NCI-H510A treated with DMSO at 0.1 percent for 48 hours (cell line): ENCODE measurements at places on chromosomes 12 and 14.
A peak's percentile ranks its signal among the peaks of the same experiment; 100 is the strongest.

DNA sequence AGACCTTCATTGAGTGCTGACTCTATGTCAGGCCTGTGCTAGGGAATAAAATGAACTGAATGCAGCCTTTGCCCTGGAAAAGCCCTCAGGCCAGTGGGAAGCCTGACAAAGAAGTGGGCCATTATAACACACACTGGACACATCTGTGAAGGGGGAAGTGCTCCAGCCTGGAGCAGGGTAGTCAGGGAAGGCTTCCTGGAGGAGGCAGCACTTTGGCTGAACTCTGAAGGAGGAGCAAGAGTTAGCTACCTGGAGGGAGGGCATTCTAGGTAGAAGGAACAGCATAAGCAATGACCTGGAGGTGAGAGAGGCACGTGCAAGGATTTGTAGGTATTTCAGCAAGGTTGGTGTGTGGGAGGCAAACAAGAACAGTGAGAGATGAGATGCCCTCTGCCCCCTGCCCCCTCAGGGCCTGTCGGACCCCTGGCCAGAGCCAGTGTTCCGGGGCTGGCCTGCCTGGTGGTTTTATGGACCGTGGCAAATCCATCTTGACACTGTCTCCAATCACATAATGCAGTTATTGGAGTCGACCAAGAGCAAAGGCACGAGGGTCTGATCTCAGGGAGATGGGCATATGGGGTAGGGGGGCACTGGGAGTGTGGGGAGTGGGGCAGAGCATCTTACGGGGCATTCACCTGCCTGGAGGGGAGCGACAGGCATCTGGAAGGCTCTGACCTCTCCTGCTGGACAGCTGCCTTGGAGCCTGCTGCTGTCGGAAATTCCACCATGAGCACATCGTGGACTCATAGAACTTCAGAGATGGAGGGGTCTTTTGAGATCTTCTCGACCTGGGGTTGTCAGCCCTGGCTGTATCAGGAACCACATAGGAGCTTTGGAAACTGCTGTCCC, 2.7 kb upstream of the FAM222A start:
- no peak for DNase-seq

DNA sequence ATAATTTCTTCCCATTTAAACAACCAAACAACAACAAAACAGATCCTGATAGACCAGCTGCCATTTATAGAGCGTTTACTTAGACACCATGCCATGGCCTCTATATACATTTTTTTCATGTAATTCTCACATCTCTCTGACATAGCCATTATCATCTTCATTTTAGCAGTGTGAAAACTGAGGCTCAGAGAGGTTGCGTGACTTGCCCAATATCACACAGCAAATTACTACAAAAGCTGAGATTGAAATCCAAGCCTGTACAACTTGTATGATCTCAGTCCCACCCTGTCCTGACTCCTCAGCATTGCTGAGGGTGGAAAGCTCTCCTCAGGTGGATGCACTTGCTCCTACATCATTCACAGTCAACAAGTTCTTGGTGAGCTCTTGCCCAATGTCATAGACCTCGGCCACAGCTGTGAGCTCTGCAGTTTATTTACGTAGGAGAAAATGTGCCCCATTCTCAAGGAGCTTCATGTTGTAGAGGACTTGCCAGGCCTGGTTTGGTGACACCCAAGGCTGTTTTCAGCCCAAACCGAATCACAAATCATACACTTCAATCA, 55.5 kb downstream of the CRACR2A start:
- DNase-seq: no peak

- no peak for DNase-seq
These were observed 140.1 kb upstream of the PARP11 start for GRCh38 chr12:4012977-4013968.

- DNase-seq: no peak
These were observed 29.1 kb downstream of the BBOF1 start for GRCh38 chr14:74048281-74048680.

- no peak for DNase-seq
These were observed 82.5 kb downstream of the SH2B3 start for GRCh38 chr12:111488271-111488670.

DNA sequence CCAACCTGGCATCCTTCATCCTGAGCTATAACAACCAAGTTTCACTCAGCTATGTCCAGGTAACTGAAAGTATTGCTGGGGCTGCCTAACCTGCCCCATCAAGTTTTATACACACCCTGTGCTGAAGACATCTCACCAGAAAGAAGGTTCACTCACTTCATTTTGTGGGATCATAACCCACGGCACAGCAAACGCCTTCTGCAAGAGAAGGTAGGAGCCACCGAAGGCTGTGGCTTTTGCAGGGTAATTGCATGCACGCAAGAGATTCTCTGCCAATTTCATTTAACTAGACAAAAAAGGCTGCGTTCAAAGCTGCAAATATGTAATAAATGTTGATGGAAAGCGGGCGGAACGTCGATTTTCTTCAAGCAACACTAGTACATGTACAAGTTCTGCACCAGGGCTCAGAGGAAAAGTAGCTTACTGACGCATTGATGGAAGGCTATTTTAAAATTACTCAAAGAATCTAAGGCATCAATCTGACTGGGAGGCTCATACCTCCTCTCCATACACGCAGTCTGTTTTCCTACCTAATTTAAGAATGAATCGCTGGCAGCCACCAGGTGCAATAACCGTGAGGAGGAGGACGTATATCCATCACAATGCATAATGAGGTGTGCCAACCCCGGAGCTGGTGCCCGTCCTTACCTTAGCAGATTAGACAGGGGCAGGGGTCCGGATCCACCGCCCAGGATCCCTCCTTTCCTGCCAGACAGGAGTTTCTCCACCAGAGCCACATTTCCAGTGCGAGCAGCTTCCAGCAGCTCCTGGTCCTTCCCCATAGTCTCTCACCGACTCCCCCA, 1.1 kb downstream of the ANKS1B start:
- peak; percentile 42 for DNase-seq

GRCh38 chr14:101819251-101819990, 57.9 kb downstream of the PPP2R5C start:
- DNase-seq: no peak

DNA sequence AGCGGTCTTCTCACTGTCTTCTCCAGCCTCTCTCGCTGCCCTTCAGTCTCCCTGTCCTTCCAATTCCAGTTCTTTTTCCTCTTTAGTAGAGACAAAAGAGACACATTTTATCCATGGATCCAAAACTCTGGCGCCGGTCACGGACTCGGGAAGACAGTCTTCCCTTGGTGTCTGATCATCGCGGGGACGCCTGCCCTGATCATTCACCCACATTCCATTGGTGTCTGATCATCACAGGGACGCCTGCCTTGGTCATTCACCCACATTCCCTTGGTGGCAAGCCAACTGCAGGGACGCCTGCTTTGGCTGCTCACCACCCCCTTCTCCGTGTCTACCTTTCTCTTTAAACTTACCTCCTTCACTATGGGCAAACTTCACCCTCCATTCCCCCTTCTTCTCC, 619.5 kb downstream of the RERGL start:
- no peak for DNase-seq

DNA sequence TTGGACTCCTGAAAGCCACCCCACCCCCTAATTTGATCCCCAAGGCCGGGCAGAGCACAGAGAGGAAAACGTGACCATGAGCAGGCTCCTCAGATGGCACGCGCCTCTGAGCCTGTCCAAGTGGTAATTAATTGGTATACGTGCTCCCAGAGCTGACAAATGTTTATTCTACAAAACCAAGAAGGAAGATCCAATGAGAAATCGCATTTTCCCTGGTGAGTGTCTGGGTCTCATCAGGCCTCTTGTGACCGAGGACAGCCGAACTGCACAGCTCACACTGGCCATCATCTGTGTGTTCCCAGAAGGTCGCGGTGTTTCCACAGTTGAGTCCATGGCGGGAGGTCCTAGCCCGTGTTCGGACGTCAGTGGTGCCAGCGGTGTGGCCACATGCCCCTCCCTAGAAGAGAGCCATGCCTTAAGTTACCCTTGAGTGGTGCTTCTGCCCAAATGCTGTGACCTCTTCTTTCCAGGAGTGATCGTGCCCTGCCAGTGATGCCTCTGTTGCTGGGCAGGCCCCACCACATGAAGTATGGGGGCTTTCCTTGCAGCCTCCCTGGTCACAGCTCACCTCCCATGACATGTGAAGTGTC, 317.5 kb upstream of the RTL1 start:
- no peak for DNase-seq

DNA sequence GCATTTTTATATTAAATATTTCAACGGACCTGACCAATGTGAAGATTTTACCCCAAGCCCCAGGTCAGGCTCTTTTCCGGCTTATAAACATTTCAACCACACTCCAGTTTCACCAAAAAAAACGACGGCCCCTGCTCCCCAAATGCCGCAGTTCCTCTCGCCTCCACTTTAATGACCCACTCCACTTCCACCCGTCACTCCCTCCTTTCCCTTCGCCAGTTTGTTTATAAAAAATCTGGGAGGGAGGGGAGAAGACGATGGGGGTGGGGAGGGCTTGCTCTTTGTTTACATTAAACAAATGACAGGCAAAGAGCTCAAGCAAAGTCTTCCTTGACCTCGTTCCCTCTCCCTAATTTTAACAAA, 5.4 kb downstream of the SIX6 start:
- DNase-seq: peak; percentile 54
